Stimulated activated CD8-positive, alpha-beta memory T cell treated with anti-CD3 and anti-CD28 coated beads, Interleukin-7, amount 100 ng/mL, for 48 hours (primary cell): ENCODE measurements at places on chromosomes 5 and 9.
A peak's percentile ranks its signal among the peaks of the same experiment; 100 is the strongest.

DNA sequence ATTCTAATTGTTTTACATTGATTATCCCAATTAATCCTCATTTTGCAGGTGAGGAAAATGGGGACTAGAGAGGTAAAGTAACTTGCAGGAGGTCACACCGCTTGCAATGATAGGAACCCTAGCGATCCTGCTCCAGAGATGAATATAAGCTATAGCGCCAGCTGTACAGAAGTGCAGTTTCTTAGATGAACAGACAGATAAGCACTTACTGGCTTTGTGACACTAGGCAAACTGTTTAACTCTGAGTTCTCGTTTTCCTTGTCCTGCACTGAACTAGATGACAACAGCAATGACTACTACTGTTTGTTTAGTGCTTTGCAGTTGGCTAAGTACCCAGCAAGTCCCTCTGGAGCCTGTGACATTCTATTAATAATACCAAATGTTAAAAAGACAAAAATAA, 11.1 kb downstream of the LHX6 start:
- no peak for DNase-seq

- DNase-seq: no peak
Measured at GRCh38 chr5:96324708-96325107, 108.3 kb downstream of the PCSK1 start.

- DNase-seq: no peak
Measured at GRCh38 chr9:94086486-94087345, 2.5 kb downstream of the PTPDC1 start.

GRCh38 chr9:77712533-77713130, 64.5 kb upstream of the GNA14 start:
- DNase-seq: no peak

DNA sequence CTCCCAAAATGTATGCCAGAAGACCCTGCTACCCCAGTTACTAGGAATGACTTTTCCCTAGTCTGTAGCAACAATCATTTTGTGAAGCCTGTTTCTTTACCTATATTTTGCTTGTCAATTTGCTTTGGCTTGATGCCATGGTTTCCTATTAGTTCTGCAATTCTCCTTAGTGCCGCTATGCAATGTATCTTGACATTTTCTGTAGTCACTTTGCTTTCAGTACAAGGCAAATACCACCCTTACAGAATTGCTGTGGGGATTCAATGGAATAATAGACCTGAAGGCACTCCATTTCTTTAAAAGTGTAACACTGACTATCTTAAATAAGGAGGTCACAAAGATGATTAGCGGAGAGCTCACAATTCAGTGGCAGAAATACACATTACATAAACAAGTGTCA, 291.1 kb downstream of the NR2F1-AS1 start:
- DNase-seq: no peak

GRCh38 chr5:72015103-72015548, 92.1 kb upstream of the MAP1B start:
- no peak for DNase-seq

- DNase-seq: no peak
Measured at GRCh38 chr5:165163861-165164260, 1658.4 kb downstream of the MAT2B start.

- no peak for DNase-seq
Measured at GRCh38 chr9:93255494-93255867, 71.5 kb downstream of the WNK2 start.

GRCh38 chr5:76376148-76376865, 26.8 kb upstream of the IQGAP2 start:
- no peak for DNase-seq

GRCh38 chr5:115842089-115842935, 577 bp downstream of the AP3S1 start:
- DNase-seq: no peak

GRCh38 chr9:31112491-31112890, 1272.0 kb upstream of the ACO1 start:
- DNase-seq: no peak

DNA sequence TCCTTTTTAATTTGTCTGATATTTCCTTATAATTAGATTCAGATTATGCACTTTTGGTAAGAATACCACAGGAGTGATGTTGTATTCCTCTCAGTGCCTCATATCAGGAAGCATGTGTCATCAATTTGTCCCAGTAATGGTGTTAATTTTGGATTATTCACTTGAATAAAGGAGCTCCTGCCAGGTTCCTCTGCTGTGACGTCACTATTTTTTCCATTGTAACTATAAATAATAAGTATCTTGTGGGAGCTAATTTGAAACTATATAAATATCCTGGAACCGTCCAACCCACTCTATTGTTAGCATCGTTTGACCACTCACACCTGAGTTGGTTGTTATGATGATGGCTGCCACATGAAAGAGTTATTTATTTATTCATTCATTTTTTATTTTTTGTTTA, 107.9 kb downstream of the INVS start:
- DNase-seq: no peak

GRCh38 chr5:80668016-80668969, 13.5 kb upstream of the DHFR start:
- no peak for DNase-seq

DNA sequence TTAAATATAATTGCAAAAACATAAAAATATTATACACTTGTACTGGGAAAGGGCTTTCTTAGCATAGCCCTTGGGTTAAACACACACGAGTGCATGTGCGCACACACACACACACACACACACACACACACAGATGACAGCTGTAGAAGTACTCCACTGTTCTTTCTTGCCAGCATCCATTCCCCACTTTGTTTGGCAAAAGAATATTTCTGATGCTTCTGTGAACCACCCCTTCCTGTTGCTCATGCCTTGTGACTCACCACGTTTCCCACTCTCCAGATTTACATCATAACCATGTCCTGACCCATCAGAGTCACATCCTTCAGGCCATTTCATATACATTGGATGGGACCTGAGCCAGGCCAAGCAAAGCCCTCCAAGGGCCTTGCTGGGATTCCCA, 280.1 kb downstream of the DNAH5 start:
- DNase-seq: no peak

GRCh38 chr9:94882966-94883641, 156.6 kb downstream of the AOPEP start:
- DNase-seq: no peak

- no peak for DNase-seq
Measured at GRCh38 chr9:125433461-125434011, 171.9 kb downstream of the GAPVD1 start.

GRCh38 chr9:33202018-33202417, 34.9 kb upstream of the B4GALT1 start:
- DNase-seq: no peak

GRCh38 chr9:95724253-95724991, 151.1 kb upstream of the ERCC6L2 start:
- DNase-seq: peak; percentile 36

- no peak for DNase-seq
Measured at GRCh38 chr5:160835376-160835775, 16.6 kb downstream of the ATP10B start.

- DNase-seq: peak; percentile 39
Measured at GRCh38 chr5:91311697-91312501, 71.2 kb downstream of the ARRDC3 start.

- DNase-seq: no peak
Measured at GRCh38 chr5:72246954-72247442, 73.0 kb downstream of the MRPS27 start.

DNA sequence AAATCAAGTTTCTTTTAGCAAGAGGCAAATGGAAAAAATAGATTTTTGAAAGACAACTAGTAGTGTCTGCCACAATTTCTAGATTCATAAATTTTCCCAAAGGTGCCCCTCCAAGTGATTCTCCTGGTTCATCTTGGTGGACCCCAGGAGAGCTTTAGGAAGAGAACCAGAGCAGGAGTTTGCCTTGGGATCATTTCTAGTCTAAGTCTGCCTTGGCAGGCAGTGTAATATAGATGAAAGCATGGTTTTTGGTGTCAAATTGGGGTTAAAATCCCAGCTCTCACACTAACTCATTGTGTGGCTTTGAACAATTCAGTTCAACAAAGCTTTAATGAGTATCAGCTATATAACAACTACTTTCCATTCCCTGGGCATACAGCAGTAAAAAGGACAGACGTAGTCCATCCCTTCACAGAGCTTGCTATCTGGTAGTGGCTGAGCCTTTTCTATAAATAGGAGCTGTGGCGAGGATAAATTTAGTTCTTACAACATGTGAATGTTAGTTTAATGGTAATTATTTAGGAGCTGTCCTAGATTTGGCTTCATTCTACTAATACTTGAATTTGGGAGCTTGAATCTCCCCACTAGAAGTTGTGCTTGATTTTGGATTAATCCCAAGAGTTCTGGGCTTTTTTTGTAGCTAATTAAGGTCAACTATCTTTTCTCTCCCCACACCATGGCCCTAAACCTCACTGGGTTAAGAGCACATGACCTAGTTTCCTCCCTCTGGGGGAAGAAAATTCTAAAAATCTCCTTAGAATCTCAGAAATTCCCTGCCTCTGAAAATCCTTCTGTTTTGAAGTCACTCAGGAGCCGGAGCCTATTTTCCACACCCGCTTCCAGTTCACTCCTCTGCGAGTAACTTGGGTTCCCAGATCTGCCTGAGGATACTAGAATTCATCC, 197.8 kb downstream of the PCSK1 start:
- DNase-seq: no peak

- DNase-seq: no peak
Measured at GRCh38 chr9:72601615-72602014, 80.2 kb downstream of the TMC1 start.

DNA sequence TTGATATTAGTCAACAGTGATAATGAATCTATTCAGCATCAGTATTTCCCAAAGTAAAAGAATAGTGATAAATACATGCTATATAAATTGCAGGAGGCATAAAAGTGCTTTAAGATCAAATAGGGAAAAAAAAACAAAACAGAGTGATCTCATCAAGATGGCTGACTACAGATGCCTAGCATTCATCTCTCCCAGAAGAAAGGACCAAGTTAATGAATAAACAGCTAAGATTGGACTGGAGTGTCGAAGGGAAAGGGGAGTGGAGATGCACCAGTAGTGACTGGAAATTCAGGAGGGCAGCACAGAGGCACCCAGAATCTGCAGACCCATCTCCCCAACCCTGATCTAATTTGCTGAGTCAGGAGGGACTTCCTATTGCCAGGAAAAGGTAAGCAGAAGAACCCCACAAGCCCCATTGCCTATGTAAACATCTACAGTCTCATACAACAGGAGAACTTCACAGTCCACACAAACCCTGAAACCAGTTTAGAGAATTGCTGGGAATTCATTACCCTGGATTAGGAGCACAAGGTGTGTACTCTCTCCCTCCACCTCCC, 699.4 kb downstream of the PTPRD start:
- no peak for DNase-seq

GRCh38 chr5:77170-77501, 14.8 kb upstream of the PLEKHG4B start:
- DNase-seq: no peak

DNA sequence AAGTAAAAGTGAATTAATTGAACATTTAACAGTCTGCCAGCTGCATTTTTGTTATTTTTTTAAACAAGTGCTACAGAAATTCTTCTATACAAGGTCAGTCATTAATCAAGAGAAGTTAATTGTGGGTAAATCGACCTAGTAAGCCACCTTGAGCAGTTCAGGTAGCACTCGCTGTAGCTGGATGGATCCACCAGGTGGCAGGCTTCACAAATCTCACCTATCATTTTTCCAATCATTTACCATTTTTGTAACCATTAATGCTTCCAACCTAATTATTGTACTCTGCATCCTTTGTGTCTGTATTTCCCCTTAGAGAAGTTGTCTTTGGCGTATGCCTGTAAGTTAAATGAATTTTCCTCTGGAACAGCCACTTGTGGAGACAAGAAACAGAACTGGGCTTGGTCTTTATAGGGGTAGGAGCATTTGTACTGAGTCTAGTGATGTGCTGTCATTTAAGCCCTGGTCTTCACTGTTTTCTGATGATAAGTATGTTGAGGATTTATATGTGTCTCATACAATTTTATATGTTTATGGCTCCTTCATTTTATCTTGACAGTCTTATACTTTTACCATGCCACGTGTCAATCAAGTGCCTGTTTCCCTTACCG, 39.5 kb downstream of the CD180 start:
- DNase-seq: no peak
